Foreskin keratinocyte (primary cell): ENCODE measurements at places on chromosomes 3 and 15. TPM values are rescaled to one million over a fixed set of nuclear protein-coding genes. Genes with fewer than 3 reads are reported as not detected.

HIGD2B gene
- total RNA-seq: 0.07 TPM in 1 of 2 replicates, not detected in the other

PCSK6 gene
- 2.9 and 3.7 TPM in 2 replicates for total RNA-seq

RBP2 gene
- total RNA-seq: not detected in 2 replicates

SLC6A20 gene
- 0.04 and 0.51 TPM in 2 replicates for total RNA-seq

SORD gene
- 43.7 and 44.0 TPM in 2 replicates for total RNA-seq

IMPG2 gene
- total RNA-seq: 0.03 and 0.04 TPM in 2 replicates

FETUB gene
- 0.07 TPM in 1 of 2 replicates, not detected in the other for total RNA-seq

FBXL22 gene
- 0.03 and 0.21 TPM in 2 replicates for total RNA-seq

PLOD2 gene
- 13.5 and 22.9 TPM in 2 replicates for total RNA-seq

GXYLT2 gene
- 1.8 and 2.6 TPM in 2 replicates for total RNA-seq

CLASP2 gene
- 41.9 and 43.9 TPM in 2 replicates for total RNA-seq
